Activated T-cell treated with anti-CD3 and anti-CD28 coated beads, Interleukin-2, amount 50 U/mL, for 1 hour (primary cell): ENCODE measurements at places on chromosomes 12 and 14.

DNA sequence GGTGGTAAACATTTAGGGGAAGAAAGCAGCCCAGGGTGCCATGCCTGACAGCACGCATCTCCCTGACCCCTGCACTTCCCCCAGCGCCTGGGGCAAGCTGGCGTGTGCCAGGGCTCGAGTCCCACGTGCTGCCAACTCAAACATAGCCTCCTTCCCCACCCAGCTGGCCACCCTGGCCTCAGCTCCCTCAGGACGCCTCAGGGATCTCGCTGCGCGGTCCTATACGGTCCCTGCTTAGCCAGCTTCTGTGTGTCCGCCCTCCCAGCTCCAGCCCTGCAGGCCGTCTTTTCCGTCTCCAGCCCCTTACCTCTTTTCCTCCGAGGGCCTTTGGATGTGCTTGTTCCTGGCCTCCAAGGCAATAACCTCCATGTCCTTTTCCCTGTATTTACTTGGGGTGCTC lies 71.0 kb downstream of the TESC start:
- no peak for DNase-seq

DNA sequence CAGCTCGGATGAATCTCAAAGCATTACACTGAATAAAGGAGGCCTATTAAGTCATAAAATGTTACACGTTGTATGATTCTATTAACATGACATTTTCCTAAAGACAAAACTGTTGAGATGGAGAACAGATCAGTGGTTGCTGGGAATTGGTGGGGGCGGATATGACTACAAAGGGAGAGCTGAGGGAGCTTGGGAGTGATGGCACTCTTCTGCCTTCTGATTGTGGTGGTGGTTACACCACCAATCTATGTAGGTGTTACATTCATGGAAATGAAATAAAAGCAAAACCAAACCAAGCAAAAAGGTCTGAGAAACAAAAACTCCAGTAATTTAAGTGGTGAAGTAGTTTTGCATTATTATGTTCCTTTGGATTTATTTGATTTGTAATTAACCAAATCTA lies 16.4 kb upstream of the EVL start:
- no peak for DNase-seq

GRCh38 chr14:101600336-101600890 lies 39.1 kb downstream of the DIO3 start:
- peak; percentile 1 for DNase-seq

- no peak for DNase-seq
These were observed 37.4 kb downstream of the GAS2L3 start for GRCh38 chr12:100610666-100611430.

DNA sequence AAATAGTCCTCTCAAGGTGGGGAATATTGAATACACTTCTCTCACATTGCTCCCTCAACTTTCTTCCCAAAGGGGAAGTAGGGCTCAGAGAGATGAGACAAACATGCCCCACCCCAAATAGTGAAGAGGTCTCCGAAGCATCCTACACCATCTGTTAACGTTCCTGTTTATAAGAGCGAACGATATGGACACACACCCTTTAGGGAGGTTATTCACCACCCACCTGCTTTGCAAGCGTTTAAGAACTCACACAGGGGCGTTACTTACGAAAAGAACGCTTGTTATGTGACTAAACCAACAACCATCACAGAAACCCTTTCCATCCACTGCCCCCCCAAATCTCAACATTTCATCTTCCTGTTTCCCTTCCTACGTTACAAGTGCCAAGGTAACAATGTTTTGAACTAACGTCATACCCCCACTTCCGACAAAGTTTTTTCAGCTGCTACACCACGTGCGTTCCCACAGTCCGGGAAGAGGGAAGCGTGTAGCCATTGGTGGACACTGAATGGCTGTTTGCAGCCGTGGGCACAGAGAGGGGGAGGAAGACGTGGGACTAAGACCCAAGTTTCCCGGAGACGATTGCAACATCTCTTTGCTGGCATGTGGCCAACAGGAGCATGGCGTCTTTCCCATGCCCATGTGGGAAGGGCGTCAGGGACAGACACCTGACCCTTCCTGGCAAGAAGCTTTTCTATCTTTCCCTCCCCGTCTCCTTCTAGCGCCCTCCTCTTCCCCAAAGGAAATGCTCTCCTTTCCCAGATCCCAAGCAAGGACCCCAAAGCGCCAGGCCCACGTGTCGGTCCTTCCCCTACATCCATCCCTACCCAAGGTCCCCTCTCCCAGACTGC lies 1.2 kb downstream of the YBX3 start:
- peak; percentile 61 for DNase-seq

- DNase-seq, result no peak
These were observed 27.2 kb downstream of the KLC1 start for GRCh38 chr14:103656031-103656755.

GRCh38 chr14:56294128-56294527 lies 175.9 kb downstream of the PELI2 start:
- DNase-seq, result no peak

- DNase-seq, result no peak
These were observed 2.5 kb downstream of the OR6C76 start for GRCh38 chr12:55428331-55429243.

DNA sequence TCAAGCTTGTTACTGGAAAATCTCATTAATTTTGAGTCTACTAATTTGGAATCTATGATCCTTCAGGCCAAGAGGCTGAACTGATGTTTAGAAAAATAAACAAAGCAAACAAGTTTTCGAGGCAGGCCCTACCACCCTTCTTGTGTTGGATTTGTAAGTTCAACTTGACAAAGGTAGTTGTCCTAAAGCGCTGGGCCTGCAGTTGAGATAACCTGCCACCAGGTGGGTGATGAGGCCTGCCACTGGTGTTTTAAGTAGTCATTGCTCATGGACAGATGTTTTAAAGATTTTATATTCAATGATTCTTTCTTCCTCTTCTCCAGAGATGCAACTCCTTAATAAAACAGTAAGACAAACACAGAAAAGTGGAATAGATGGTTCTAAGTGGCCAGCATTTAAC lies 19.4 kb downstream of the ACVRL1 start:
- DNase-seq, result peak; percentile 55

GRCh38 chr12:32947206-32948067 lies 50.9 kb upstream of the PKP2 start:
- no peak for DNase-seq

DNA sequence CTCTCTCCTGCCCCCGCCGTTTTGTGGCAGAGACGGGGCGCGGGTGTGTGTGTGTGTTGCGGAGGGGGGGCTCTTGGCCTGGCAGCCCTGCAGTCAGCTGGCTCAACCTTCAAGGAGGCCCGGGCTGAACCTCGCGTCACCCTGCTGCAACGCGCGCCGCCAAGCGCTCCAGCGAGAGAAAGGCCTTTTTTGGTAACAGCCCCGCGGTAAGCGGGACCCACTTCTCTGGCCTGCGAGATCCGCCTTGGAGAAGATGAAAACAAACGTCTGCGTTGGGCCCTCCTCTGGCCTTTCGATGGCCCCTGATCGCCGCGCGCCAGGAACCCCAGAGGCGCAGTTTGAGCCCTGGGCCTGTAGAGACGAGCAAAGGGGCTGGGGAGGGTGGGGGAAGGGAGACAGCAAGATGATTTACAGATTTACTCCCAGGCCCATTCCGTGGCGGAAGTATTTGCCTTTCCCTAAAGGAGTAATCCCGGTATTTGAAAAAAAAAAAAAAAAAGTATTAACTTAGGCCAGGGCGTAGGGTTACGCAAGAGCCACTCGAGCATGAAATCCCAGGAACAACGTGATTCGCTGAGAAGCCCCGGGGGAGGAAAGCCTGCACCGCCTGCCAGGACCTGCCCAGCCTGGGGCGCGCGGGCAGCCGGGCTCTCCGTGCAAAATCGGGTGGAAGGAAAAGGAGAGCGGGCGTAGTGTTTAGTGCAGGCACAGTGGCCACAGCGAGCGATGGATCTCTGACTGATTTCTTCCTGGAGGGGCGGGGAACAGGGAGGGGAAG lies 4.5 kb upstream of the IRF2BPL start:
- DNase-seq, result peak; percentile 79

DNA sequence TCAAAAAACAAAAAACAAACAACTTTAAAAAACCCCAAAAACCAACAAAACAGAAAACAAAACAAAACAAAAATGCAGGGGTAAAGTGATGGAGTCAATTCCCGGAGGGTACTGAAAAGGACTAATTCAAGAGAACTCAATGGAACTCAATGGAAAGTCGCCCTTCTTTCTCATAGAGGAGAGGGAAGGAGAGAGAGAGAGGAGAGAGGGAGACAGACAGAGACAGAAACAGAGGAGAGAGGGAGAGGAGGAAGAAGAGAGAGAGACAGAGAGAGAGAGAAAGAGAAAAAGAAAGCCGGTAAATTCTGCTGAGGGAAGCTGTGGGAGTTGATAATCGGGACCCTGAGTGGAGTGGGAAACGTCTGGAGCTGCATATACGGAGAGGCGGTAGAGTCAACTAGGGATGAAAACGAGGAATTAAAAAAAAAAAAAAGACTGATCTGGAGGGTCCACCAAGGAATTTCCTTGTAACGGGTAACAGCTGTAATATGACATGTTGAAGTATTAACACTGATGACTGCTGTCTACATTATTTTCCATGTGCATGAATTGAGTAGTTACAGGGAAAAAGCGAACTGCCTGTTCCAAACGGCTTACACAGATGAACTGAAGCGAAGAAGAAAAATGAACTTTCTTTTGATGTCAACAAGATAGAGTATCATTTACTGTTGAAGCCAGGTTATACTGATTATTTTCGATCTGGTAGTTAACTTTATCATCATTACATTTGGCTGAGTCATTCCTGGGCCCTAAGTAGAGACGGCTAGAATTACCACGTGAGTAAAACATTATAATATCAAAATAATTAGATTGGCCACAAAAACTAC lies 934 bp upstream of the ZC2HC1C start:
- no peak for DNase-seq

DNA sequence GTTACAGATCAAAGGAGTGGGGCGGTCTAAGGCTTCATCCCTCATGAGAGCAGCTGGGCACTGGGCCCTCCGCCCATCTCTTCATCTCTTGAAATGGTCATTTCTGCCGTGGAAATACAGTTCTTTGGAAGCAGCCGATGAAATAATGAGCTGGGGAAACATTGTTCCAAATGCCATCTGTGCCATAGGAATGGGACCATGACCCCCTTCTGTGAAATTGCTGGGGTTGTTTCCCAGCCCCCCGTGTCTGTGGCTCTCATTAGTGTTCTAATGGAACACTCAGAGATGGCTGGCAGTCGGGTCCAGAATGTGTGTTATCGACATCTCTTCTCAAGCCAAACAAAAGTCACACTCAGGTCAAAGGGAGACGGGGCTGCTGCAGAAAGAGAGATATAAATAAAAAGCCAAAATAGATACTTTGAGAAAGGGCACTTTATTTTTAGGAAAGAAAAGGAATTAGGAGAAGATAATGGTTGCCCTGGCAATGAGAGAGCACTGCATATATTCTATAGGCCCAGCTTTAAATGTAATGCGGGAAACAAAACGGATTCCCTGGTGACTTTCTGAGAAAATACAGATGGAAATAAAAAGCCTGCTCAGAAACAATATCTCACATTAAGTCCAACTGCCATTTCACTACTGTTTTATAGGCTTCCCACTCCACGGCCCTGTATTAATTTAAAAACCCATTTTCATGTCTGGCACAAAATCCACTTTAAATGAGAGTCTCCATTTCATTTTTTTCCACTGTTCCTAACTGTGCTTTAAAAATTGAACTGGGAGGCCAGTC lies 107.1 kb downstream of the TTC8 start:
- no peak for DNase-seq

- DNase-seq, result peak; percentile 23
These were observed 5.7 kb upstream of the ATG101 start for GRCh38 chr12:52063981-52064649.

- no peak for DNase-seq
These were observed 55.3 kb downstream of the DACT1 start for GRCh38 chr14:58693048-58693447.

DNA sequence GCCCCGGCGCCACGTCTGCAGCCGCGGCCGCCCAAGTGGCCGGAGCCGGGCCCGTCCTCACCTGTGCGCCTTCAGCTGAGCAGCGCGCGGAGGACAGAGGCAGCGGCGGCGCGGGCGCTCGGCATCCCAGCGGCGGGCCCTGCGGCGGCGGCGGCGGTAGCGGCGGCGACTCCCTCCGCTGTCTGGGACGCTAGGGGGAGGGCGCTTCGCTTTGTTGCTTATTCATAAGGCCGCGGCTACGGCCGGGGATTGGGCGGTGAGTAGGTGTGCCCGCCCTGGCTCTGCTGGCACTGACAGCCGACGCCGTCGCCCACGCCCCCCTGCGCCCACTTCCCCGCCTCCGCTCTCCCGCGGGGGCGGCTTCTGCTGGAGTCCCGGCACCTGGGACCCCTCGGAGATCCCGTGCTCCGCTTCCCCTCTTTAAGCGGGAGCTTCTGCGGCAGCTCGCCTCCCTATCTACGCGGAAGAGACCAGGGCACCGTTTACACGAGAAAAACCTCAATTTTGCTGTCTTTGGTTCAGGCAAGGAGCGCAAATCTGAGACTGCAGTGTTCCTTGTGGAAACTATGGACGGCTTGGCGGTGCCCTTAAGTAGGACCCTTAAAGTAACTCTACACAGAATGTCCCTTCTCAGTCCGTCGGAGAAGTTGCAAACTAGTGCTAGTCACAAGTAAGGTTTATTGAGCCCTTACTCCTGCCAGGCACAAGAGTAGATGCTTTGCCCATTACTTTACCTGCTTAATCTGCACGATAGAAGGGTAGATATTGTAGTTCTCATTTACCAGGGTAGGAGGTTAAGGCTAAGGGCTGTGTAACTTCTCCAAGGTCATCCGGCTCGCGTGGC lies at the start of gene ARMH4:
Gene ARMH4 (minus strand): TSS at position 200 of the 844 bp plus-strand sequence. CDS start 12,855 bp downstream, outside the sequence.
- peak; percentile 62 for DNase-seq

GRCh38 chr14:103225476-103225875 lies 102.2 kb downstream of the TNFAIP2 start:
- no peak for DNase-seq

GRCh38 chr14:105856676-105857219 lies 330.4 kb downstream of the TMEM121 start:
- peak; percentile 11 for DNase-seq
